Type B pancreatic cell (in vitro differentiated cells): ENCODE measurements at places on chromosomes 13 and 19. TPM values are rescaled to one million over a fixed set of nuclear protein-coding genes. Genes with fewer than 3 reads are reported as not detected.

DNA sequence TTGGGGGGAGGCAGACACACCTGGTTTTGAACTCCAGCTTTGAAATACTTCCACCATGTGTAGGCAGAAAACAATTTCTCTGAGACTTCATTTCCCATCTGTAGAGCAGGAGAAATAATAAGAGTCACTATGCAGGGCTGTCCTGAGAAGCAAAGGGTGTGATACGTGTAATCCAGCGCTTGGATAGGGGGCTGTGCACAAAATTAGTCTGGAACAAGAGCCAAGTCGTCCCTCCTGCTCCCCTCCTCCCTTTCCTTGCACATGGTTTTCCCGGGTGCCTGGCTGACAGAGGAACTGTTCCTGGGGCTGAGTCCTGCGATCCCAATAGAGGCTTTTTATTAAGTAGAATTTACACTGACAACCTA lies 29.6 kb upstream of the UBE2L5 start:
- DNase-seq, result no peak

- no peak for DNase-seq
Observed at GRCh38 chr19:7494416-7495098, 5.7 kb upstream of the PEX11G start.

DNA sequence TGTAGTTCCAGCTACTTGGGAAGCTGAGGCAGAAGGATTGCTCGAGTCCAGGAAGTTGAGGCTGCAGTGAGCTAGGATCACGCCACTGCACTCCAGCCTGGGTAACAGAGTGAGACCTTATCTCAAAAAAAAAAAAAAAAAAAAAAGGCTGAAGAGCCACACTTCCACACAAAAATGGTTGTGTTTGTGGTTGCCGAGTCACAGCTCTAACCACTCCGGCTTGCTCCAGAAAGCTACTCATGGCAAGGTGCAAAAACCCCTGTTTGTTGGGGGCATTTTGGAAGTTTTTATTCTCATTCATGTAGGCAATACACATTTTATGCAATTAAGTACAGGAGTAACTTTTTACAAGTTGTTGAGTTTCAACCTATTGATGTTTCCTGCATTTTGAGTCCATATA lies 93.5 kb downstream of the INSR start:
- DNase-seq, result no peak

- no peak for DNase-seq
Observed at GRCh38 chr19:54918499-54918898, 12.6 kb downstream of the NCR1 start.

- DNase-seq, result peak; percentile 83
Observed at GRCh38 chr19:8578642-8579265, 1.5 kb upstream of the MYO1F start.

- no peak for DNase-seq
Observed at GRCh38 chr13:99391781-99392469, 84.7 kb upstream of the GPR183 start.

DNA sequence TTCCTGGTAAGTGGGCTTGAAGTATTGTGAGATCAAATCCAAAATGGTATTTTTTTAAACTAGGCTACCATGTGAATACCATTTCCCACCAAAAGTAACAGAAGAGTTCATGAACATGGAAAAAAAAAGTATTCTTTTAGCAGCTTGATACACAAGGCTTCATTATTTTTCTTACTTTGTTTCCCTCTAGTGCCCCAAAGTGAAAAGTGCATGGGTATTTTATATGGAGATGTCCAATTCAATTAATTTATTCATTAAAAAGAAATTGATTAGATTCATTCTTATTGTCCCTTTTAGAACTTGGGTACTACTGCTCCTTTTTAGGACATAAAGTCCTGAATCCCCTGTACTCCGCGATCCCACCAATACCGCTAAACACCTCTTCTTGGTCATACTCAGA lies 28.6 kb upstream of the SCEL start:
- DNase-seq, result no peak

DNA sequence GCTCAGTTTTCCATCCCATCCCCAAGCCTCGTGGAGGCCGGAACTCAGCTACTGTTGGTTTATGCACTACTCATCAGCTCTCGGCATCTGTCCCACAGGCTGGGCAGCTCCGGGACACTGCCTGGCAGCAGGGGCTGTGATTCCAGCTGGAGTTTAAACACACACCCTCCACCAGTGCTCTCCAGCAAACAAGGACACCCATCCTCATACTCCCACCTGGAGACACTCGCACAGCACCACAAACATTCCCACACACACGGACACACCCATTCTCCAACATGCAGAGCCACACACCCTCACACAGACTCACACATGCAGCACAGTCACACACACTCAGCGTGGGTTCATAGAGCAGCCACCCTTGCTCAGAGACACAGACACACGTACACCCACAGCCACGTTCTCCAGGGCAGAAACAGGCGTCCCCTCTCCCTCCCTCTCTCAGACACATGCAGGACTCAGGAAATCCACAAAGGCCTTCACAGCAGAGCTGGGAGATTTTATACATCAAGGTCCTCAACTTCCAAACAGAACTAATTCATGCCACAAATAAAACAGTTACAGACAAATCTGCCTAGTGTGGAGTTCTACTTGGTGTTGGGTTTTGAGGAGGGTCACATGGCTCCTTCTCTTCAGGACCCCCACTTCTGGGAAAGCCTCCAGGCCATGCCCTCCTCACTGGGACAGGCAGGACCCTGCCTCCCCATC lies 785.4 kb downstream of the UQCRFS1 start:
- no peak for DNase-seq

GRCh38 chr19:47998800-47999199 lies 4.4 kb downstream of the ELSPBP1 start:
- no peak for DNase-seq

GRCh38 chr19:42409477-42409876 lies 17.7 kb downstream of the LIPE start:
- DNase-seq, result no peak

DNA sequence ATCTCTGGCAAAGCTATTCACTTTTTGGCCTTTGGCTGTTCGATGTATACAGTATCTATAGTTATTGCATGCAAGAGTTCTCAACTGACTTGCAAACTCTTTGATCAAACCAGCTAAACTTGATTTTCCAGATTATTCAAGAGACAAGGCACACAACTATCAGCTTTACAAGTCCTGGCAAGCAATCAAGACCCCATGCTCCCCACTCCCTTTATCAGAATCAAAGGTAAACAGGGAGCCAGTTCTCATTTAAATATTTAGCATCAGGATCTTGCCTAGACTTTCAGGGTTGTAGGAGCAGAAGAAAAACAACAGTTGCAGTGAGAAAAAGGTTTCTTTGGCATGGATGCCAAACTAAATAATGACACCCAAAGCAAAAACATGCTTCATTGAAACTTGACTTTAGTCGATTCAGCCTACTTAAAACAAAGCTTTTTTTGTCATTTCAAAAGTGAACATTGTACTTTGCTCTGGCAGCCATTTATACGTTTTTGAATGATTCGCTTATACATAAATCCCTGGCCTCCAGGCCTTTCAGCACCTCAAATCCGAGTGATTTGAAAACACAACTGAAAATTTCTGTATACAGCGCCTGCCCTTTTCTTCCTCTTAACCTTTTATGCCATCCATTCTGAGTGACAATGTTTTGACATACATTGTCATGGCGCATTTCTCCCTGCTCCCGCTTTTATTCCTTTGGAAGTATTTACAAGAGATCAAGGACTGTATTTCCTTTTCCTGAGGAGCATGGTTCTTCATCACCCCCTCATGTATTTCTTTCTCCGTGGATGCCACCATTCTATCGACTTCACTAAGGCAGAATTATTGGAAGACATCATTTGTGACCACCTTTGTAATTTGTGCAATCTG lies 340.8 kb downstream of the KLF5 start:
- DNase-seq, result no peak

The GIPR gene
- total RNA-seq, result 8.0 and 9.1 TPM in 2 replicates

The ZNF66 gene
- 12.1 and 13.0 TPM in 2 replicates for total RNA-seq

The KMT2B gene
- total RNA-seq, result 52.3 and 55.4 TPM in 2 replicates
